Urothelium cell line (cell line): ENCODE measurements at places on chromosomes 4 and X.

- DNase-seq = peak; percentile 23
Measured at GRCh38 chr4:1249731-1250526, 999 bp upstream of the CTBP1 start.

DNA sequence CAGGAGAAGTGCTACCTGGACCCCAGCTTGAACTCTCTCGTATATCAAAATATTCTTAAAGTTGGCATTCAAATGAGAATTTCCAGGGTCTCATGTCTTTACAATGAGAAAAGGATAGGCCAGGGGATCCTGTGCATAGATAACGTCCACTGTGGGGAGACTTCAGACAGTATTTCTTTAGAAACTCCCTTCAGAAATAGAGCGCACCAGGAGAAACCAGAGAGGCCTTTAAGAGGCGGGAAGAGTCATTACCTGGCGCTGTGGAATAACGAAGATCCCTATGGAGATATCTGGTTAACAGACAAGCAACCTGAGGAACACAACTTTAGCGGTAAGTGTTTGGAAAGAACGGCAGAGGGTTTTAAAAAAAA lies 600 bp downstream of the RADX start:
- DNase-seq = peak; percentile 1

GRCh38 chr4:183848805-183849204 lies 56.3 kb upstream of the STOX2 start:
- DNase-seq = no peak

DNA sequence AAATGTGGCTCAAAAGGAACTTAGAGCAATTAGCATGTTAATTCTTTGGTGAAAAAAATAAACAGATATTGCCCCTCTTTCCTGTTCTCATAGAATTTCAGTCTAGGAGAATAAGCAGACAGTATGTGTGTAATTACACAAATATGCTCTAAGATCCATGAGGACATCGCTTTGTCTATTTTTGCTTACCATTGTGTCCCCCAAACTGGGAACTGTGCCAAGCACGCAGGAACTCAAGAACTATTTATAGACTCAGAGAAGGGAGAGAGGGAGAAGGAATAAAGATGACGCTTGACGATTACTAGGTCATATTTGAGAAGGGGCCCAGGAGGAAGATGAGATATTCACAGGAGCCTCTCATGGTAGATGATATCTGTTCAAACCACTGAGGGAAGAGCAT lies 692.6 kb downstream of the RAB28 start:
- DNase-seq = peak; percentile 33

- no peak for DNase-seq
Measured at GRCh38 chrX:149987613-149988012, 49.3 kb upstream of the EOLA2 start.

- DNase-seq = no peak
Measured at GRCh38 chr4:86717651-86718050, 123.5 kb downstream of the PTPN13 start.

GRCh38 chr4:17635056-17635455 lies 20.6 kb downstream of the MED28 start:
- no peak for DNase-seq

GRCh38 chrX:17706676-17707075 lies 30.6 kb upstream of the SCML1 start:
- DNase-seq = peak; percentile 1

GRCh38 chr4:88746206-88746605 lies 48.6 kb upstream of the NAP1L5 start:
- DNase-seq = no peak

DNA sequence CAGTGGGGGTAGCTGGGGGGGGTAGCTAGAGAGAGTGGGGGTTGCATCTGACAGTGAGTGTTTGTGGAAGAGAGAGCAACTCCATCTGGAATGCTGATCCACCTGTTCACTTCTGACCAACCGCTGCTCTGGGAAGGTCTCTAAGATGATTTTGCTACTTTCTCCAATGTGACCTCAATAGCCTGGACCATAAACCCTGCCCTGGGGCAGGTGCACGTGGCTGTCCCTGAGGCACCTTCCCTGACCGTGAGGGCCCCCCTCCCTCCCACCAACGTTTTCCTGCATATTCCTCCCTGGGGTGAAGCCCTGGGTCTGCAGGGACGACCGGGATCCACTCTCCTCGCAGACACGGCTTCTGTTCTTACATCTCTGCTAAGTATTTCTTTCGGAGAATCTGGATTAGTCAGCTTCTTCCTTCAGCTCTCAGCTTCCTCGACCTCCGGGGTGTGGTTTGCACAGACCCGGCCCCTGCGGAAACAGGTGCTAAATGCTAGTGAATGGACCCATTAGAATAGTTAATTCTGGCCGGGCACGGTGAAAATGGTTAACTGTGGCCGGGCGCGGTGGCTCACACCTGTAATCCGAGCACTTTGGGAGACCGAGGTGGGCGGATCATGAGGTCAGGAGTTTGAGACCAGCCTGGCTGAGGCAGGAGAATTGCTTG lies 21.4 kb upstream of the PLCXD1 start:
- no peak for DNase-seq

GRCh38 chr4:15254236-15254880 lies 173.5 kb upstream of the C1QTNF7 start:
- DNase-seq = no peak

DNA sequence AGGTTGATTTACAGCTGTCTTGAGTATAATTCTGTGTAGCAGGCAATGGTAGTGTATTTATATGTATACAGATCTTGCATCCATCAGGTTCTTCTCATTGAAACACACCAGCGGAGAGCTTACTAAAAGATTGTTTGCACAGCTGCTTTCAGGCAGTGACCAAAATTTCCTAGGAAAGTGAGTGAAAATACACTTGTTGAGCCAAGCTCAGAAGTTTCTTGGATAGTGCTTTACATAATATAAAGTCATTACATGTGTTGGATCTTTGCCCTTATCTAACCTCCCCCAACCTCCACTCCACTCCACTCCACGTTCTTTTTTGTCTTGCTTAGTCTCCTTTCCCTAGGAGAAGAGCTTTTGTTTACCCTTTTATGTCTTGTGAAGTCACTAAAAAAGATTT lies 34.1 kb downstream of the CNKSR2 start:
- no peak for DNase-seq

DNA sequence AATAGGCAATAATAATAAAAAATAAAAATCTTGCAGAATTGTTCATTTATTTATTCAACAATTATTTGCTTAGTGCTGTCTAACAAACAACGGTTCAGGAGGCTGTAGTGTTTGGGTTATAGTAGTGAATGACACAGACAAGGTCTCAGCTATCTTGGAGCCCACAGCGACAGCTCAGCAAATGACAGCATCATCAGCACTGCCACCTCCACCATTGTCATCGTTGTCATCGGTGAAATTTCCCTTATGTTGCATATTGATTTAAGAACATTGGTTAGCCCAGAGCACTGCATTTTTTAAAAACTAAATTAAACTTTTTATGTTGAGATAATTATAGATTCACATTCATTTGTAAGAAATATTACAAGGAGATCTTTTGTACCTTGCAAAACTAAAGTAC lies 79.9 kb downstream of the TRAPPC11 start:
- DNase-seq = no peak

DNA sequence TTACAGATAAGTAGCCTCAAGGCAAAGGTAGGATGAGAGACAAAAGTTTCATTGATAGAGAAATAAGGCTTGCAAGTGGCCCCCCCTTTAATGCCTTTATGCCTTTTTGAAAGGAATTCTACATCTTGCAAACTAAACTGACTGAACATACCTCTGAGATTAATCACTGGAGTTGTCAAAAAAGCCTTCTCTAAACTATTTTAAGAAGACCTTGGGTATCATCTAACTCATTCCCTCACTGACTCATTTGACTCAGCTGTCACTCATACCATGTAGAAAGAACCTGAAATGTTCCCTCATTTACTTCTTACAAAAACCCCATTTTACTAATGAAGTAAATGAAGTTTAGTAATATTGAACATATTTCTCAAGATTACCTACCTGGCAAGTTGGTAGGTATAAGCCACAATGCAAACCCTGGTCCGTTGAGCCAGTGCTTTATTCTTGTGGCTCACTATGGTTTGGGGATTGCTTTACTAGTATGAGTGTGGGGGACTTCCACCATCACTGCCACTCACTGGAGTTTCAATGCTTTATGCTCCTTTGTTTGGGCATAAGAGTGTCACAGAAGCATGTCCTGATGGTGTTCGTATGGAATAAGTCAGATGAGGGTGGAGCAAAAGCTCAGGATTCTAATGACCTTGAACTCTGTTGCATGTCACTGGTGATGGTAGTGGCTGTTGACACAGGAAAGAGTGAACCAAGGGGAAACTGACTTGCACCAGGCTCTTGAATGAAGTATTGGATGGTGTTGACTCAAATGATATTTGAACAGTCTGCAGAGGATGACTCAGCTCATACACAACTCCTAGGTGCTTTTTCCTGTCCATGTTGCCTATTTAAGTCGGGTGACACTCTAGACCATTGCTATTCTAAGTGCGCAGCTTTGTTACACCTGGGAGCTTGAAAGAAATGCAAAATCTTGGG lies 305.5 kb upstream of the EMCN start:
- DNase-seq = peak; percentile 40

DNA sequence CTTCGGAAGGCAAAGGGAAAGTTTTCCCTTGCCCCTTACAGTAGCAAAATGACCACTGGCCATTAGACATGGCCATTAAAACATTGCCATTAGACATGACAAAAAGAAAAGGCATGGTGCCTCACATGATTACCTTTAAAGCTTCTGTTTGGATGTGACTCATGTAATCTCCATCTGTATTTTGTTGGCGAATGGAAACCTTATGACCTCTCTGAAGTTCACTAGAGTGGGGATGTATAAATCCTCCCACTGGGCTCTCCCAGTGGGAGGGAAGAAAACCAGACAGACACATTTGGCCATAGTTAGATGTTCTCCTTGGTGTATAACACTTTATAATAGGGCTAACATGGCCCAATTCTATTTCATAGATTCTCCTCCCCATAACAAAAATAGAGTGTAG lies 152.6 kb downstream of the MAGEB17 start:
- DNase-seq = no peak

- peak; percentile 10 for DNase-seq
Measured at GRCh38 chrX:40068048-40068447, 29.7 kb downstream of the BCOR start.

- no peak for DNase-seq
Measured at GRCh38 chrX:147173594-147173993, 359.1 kb upstream of the CXorf51A start.

DNA sequence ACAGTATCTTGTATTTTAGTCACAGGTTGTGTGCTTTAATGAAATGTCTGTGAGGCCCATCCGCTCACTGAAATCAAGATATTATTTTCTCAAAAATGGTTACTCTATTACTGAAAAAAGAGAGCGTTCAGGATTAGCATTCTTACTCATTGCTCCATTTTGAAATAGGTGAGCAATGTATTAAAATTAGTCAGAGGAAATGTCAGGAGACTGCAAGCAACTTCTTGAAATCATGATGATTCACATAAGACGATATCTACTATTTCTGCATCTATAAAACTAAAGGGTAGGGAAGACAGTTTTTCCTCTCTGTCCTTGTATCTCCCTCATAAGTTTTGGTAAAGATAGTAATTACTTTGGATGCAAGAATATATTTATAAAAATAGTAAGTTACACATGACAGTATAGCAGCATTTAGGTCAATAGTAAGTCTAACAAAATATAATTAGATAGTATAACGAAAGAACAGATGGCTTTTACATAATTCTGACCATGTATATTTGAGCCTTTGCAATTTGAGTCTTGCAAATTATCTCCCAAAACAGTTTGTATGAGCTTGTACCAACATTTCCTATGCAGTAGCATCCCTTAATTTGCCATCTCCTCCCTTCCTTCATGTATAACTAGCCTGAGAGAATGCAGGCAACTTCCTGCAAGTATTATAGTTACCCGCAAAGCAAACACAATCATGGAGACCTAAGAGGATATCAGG lies 937.8 kb downstream of the PCDH7 start:
- DNase-seq = no peak

DNA sequence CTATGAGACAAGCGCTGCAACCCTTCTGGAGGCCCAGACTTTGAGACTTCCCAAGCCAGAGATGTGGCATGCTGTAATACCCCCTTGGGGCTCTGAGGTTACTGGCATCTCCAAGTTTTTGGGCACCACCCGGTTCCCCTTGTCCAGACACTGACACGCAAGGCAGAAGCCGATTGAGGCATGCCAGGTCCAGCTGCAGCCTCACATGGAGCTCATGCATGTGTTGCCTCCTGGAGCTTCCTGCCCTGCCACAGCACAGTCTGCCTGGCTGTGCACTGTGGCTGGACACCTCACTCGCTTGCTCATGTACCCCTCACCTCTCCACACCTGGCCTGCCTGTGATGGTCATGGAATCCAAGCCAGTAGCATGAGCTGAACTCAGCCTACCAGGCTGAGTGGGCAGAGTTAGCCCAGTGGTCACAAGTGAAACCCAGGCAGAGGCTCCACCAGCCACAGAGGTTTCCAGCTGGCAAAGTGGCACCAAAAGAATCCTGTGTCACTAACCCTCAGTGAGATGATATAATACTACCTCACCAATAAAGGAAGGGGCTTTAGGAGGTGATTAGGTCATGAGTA lies 789.2 kb upstream of the INTU start:
- no peak for DNase-seq

- DNase-seq = no peak
Measured at GRCh38 chr4:105067946-105068345, 78.7 kb upstream of the TET2 start.

- DNase-seq = no peak
Measured at GRCh38 chr4:104649631-104650030, 154.9 kb upstream of the CXXC4 start.

GRCh38 chr4:168575473-168575872 lies 78.6 kb downstream of the PALLD start:
- DNase-seq = no peak

DNA sequence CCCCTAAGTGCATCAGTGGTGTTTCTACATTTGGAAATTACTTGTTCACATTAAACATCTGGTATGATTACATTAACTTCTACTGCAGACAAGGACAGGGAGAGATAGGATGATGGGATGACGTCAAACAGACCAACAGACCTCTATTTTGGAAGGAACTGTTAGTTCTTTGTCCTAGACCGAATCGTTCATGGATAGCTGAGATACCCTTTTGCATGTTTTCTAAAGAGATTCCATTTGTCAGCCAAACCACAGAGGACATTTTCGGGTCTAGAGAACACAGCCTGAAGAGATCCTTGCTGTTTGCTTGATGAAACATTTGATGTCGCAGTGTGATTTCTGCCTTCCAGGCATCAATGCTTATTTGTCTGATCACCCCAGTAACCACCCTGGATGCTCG lies 27.7 kb downstream of the CHST7 start:
- DNase-seq = no peak

DNA sequence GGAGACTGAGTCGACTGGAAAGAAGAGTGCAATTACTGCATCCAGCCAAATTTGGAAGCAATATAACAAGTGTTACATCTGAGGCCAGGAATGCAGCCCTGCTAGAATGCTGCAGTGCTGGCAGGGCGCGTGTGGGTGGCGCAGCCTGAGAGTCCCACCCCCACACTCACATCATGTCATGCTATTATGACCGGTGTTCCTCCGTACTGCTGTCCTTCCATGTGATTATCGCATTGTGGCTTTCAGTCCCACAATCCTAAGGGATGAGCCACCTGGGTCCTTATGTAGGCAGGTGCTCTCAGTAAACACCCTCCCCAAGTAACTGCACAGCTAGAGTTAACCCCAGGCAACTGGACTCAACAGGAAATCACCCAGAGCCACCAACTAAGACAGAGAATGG lies 122.6 kb upstream of the CPEB2 start:
- peak; percentile 17 for DNase-seq
